ENCODE measurements at places on chromosomes 1 and 21. TPM values are rescaled to one million over a fixed set of nuclear protein-coding genes. Genes with fewer than 3 reads are reported as not detected.
A peak's percentile ranks its signal among the peaks of the same experiment; 100 is the strongest.

DNA sequence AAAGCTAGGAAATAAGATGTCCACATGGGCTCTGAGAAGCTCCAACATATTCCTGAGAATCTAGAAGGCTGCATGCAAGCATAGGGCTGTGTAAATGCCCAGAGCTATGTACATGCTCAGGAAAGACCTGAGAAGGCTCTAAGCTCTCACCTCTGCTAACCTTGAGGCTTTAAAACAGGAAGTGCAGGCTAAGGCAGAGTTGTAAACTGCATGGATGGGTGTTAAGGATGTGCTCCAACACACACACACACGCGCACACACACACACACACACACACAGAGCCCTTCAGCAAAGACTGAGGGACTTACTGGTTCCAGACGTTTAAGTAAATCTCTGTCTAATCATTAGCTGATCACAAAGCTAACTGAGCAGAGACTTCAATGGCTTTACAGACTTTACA, 162.9 kb downstream of the TRABD2B start:
- H3K4me3 ChIP-seq, result no peak overlapping the region
- H3K36me3 ChIP-seq, result no peaks in the 10 kb centered on the region
- no peak overlapping the region for H3K27ac ChIP-seq
- no peaks in the 10 kb centered on the region for H3K4me1 ChIP-seq

DNA sequence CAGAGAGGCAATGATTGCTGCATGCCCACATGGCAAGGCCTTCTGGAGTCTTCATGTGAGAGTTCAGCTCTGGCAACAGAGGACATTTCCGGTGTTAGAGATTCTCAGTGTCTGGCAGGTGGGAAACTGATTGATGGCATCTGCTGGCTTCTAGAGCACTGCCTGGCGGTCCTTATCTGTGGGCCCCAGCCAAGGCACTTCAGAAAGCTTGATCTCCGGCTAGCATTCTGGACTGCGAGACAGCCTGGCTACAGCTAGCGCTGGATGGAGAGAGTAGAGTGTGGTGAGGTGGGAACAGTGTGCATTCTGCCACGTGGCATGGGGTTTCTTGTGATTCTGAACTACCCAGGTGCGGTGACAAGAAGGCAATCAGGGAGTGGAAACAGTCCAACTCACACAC, 9.4 kb downstream of the ZNF678 start:
- DNase-seq, result no peak
- no peak overlapping the region for H3K27ac ChIP-seq
- peaks cover 14% of the 10 kb centered on the region for H3K4me1 ChIP-seq
- no peak overlapping the region for H3K4me3 ChIP-seq
- H3K36me3 ChIP-seq, result peaks cover 38% of the 10 kb centered on the region

DNA sequence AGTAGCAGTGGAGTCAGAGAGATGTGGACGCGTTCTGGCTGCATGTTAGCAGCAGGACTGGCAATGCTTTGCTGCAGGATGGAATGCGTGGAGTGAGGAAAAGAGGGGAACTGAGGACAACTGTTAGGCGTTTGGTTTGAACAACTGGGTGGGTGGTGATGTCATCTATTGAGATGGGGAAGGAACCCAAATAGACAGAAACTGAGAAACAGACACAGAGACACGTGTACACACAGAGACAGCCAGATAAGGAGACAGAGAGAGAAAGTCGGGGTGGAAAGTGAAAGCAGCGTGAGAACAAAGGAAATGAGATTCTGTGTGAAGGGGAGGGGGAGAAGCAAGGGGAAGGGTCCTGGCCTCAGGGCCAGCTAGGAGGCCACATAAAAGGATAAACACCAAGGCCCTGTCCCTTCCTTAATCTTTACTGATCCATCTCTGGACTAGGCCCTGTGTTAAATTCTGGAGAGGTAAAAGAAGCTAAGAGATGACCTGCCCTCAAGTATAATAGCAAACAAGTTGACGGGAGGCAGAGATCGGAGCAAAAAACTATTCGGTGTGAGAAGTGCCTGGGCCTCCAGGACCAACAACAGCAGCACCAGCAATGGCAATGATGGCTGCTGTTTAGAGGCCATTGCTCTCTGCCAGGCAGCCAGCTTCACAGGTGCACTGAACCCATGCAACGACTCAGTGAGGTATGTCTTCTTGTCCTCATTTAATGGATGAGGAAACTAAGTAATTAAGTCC, 31.6 kb downstream of the VWA5B1 start:
- H3K36me3 ChIP-seq, result no peaks in the 10 kb centered on the region
- H3K27ac ChIP-seq, result peak overlapping the region; percentile 20
- peaks cover 19% of the 10 kb centered on the region for H3K27me3 ChIP-seq
- H3K4me1 ChIP-seq, result peaks cover 31% of the 10 kb centered on the region
- peak; percentile 55 for DNase-seq

- peak overlapping the region; percentile 93 for H3K27ac ChIP-seq
- H3K27me3 ChIP-seq, result no peaks in the 10 kb centered on the region
- no peaks in the 10 kb centered on the region for H3K36me3 ChIP-seq
Measured at GRCh38 chr21:35528116-35529042, 479.3 kb upstream of the RUNX1 start.

DNA sequence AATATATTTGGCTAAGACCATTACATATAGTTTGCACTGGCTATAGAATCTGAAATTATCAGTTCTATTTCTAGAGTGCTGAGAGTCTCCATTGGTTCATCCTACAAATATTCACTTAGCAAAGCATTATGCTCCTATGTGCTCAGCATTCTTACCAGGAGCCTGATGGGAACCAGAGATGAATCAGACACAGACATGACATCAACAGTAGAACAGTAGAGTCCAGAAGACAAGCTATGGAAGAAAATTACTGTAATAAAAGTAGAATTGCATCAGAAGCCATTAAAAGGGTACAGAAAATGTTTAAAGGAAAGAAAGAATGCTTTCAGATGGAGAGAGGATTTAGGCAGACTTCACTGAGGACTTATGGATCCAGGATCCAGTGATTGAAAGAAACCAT, 271.7 kb upstream of the SNX7 start:
- H3K27me3 ChIP-seq, result no peaks in the 10 kb centered on the region
- peaks cover 12% of the 10 kb centered on the region for H3K4me1 ChIP-seq
- DNase-seq, result no peak
- no peak overlapping the region for H3K4me3 ChIP-seq

RNU1-2 gene
- 1,573 TPM for total RNA-seq

- no peak for DNase-seq
- no peak overlapping the region for H3K4me3 ChIP-seq
- H3K4me1 ChIP-seq, result no peaks in the 10 kb centered on the region
- H3K27me3 ChIP-seq, result peaks cover 6% of the 10 kb centered on the region
- no peaks in the 10 kb centered on the region for H3K36me3 ChIP-seq
Measured at GRCh38 chr1:53446051-53446450, 13.1 kb upstream of the DMRTB1 start.

CDK11A gene
- total RNA-seq, result 50.5 TPM
